T follicular helper cell (primary cell): ENCODE measurements at places on chromosomes 3 and 15.

GRCh38 chr15:40471105-40471807, 472 bp downstream of the CHST14 start:
- no peak for DNase-seq

- no peak for DNase-seq
These were observed 15.4 kb downstream of the ZDHHC19 start for GRCh38 chr3:196195664-196196265.

GRCh38 chr3:149152420-149152819, 23.0 kb downstream of the HPS3 start:
- DNase-seq, result no peak

GRCh38 chr3:125480656-125481374, 39.2 kb downstream of the SNX4 start:
- no peak for DNase-seq

DNA sequence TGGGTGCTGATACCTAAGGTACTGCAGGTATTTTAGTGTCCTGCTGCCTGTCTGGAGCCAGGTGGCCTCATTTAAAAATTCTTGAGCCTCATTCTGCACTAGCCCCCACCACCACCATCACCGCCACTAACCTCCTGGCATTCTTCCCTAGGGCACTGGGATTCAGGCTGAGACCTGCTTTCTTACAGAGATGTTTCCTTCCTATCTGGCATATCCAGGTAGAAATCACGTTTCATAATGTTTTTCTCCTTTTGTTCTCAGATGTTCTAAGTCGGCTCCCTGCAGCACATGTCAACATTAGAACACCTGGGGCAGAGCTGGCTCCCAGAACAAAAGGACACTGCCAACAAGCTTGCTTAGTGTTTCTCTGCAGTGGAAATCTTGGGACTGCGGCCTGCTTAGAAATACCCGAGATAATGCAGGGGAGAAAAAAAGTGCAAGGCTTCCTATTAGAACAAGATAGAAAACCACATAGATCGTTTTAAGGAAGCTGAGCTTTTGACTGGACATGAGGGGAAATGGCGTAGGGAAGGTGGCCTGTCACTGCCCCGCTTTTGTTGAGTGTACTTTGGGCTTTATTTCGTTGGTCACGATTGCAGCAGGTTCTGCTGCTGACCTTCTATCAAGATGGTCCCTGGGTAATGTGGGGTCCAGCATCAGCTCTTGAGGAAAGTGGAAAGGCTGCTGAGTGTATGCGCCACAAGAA, 59.6 kb upstream of the PPARG start:
- DNase-seq, result no peak

- DNase-seq, result no peak
These were observed 1.2 kb downstream of the TRPM7 start for GRCh38 chr15:50685191-50685975.

- no peak for DNase-seq
These were observed 36.4 kb downstream of the CFAP100 start for GRCh38 chr3:126431103-126431534.

DNA sequence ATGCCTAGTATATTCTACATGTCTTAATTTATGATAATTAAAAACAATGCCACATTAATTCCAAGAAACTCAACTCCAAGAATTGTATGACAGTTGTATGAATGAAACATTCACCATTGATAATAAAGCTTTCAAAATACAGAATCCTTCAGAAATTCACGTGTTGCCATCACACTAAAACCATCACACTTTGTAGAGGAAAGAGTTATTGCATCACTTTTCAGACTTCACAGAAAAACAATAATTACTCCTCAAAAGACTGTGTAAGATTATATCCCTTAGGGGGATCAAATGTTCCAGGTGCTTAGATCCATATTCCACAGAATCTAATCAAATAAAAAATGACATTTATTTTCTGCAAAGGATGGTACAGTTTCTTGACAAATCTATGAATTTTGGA, 85.0 kb downstream of the OSBPL10 start:
- no peak for DNase-seq

- DNase-seq, result no peak
These were observed 28.4 kb downstream of the CHCHD6 start for GRCh38 chr3:126732281-126733060.

- no peak for DNase-seq
These were observed 74.1 kb upstream of the MITF start for GRCh38 chr3:69665026-69665737.

- DNase-seq, result no peak
These were observed 20.4 kb downstream of the ISG20 start for GRCh38 chr15:88658972-88659931.

- no peak for DNase-seq
These were observed 276.9 kb downstream of the TLE3 start for GRCh38 chr15:69820819-69821218.

DNA sequence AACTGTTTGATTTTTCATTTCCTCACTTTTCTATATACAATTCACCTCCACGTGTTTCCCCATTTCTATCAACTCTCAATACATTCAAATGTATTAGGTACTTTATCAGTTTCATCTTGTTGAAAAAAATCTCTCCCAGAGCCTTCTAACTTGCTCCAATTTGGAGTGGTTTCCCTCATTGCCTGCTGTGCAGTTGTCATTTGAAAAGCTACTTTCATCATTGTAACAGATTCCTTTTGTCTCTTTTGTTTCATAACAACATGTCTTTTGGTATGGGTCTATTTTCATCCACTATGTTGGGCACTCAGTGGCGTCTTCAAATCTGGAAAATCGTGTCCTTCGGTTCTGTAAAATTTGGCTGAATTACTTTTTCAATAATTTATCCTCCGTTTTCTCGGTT, 75.0 kb downstream of the NR2E3 start:
- no peak for DNase-seq

GRCh38 chr3:184561913-184562877, 610 bp downstream of the EPHB3 start:
- no peak for DNase-seq

DNA sequence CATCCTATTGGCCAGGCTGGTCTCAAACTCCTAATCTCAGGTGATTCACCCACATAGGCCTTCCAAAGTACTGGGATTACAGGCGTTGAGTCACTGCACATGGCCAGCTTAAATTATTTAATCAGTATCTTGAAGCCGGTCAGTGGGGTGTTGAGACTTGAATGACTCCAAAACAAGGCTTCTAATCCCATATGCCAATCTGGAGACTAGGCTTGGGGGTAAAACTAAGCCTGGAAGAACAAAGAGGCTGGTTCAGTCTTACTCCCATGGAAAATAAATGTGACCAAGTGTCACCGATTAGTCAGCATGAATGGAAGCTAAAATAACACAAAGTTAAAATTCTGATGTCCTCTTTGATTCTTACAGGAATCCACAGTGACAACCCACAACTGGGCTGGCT, 509.1 kb downstream of the FOXP1 start:
- no peak for DNase-seq

DNA sequence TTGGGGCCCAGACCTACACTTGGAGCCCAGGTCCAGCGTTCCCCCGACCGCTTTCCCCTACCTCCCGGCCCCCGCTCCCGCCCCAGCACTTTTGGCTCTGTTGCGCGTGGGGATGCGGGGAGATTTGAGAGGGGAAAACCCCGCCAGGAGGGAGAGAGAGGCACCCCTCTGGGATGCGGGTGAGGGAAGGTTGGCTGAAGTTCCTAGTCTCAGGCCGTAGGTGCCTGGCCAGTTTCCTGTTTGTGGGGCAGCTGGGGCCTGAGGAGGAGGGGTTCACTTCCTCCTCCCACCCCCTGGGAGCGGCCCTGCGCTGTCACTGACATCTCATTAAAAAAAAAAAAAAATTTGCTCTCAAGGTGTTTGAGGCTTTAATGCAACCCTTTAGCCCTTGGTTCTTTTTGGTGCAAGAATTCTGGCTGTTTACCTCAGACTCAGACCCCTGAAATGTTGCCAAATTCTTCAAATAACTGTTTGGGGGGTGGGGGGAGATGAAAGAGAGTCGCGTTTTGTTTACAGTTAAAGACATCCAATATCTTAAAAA, 2.6 kb downstream of the FAM43A start:
- no peak for DNase-seq

DNA sequence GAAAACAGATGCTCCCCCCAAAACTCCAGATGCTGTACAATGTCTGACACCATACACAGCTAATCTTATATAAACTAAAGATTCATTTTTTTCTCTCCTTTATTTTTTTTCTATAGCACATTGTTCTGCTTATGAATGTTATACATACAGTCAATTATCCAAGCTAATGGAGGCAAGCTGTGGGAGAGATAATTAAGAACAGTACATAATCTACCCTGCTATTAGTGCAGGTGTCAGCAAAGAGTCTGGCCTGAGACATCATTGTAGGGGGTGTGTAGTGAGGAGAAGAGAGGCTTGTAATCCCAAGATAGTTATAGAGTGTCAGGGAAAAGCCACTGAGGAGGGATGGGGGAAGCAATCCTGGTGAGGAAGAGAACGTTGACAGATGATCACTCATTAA, 25.4 kb upstream of the CHMP2B start:
- no peak for DNase-seq
